CD4-positive, alpha-beta T cell treated with Interleukin-17A for 1 hour (primary cell): ENCODE measurements at places on chromosomes 16 and 17.
A peak's percentile ranks its signal among the peaks of the same experiment; 100 is the strongest.

DNA sequence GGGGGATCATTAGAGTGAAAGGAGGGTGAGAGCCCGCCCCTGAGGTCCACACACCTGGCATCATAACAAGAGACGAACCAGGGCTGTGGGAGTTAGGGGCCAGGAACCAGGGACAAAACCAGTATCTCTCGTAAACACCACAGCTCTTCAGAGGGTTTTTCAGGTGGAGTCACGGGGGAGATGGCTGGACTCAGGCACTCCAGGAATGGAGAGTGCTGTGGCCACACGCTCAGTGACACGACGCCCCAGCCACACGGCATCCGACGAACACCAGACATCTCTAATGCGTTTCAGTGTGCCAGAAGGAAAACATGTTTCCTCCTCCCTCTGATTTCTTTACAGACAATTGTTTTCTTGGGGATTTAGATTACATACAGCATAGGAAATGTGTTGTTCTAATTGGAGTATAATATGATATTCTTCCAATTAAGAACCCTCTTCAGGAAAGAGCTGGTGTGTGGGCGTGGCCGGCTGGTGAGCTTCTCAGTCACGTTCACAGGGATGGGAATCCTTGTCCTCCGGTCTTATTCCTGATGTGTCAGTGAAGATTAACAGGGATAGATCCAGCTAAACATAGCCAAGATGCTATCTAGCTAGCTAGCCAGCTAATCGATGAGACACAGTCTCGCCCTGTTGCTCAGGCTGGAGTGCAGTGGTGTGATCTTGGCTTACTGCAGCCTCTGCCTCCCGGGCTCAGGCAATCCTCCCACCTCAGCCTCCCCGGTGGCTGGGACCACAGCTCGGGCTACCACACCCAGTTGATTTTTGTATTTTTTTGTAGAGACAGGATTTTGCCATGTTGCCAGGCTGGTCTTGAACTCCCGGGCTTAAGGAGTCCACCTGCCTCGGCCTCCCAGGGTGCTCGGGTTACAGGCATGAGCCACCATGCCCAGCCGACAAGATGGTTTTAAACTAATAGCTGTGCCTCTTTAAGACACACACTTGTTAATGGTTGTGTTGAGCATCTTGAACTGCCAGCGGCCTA, 98.6 kb downstream of the BANP start:
- DNase-seq: no peak

DNA sequence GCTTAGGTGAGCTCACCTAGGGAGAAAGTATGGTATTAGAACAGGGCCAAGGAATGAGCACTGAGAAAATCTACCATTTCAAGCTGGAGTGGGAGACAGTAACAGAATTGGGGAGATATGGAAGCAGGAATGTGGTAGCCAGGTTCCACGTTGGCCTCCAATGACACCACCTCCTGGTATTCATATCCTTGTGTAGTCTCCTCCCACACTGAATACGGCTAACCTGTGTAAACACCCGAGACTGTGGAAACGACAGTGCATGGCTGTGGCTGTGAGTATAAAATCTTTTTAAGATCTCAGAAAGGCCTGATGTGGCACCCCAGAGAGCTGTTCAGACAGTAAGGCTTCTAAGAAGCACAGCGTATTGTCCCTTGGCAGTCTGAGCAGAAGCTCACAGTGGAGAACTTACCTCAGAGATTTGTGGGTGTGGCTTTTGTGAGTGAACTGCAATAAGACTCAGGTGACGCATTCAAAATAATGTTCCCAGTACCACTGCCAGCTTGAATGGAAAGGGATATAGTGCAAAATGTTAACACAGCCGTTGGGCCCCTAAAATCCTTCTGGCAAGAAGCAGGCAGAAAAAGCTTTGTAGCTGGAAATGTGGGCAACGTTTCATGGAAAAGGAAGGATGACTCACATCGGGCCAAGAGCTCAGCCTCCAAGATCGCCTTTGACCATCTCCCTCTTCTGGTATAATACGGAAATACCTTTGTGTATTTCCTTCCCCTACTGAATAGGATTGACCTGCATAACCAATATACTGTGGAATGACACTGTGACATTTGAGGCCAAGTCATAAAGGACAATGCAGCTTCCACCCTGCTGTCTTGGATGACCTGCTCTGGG, 14.4 kb downstream of the SDR42E1 start:
- no peak for DNase-seq

- DNase-seq: no peak
Measured at GRCh38 chr16:88820385-88821025, 8.8 kb upstream of the APRT start.

DNA sequence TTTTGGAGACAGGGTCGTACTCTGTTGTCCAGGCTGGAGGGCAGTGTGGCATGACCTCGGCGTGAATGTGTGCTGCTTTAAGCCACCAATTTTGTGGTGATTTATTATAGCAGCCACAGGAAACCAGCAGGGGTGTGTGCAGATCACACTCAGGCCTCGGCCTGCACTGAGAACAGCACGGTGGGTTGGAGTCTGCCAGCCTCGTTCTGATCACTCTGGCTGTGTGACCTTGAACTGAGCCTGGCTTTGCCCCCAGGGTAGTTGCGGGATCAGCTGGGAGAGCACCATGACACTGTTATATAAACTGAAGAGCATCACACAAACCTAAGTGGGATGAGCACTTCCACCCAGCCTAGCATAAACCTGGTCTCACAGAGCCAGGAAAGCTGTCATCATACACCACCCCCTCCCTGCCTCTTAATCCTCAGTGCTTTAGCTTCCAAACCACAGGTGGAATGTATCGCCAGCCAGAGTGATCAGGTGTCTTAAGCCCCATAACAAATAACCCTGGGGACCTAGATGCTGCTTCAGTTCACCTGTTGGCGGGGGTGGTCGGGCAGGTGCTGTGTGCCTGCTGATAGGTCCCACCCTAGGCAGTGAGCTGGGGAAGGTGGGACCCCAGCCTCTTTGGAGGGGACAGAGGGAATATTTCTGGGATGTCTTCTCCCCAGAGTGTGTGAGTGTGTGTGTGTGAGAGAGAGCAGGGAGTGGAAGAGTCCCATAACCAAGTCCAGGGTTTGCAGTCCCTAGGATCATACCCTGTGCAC, 28.6 kb upstream of the NDRG4 start:
- no peak for DNase-seq

DNA sequence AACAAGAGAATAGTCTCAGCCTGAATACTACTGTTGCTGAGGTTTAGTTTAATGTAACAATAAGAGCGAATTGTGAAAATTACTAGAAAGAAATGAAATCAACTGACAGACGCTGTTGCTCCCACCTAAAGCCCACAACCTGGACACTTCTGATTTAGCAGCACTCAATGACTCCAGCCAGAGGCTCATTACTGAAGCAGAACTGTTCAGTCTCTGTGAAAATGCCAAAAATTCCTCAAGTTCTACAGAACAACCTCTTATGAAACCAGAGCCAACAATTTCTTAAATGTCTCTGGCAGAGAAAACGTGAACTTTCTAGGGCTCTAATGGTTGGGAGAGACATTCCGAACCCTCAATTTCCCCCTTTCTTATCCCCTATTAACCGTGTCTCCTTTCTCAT, 9.9 kb downstream of the PSME3IP1 start:
- DNase-seq: no peak

GRCh38 chr17:78798695-78799559, 16.9 kb upstream of the CYTH1 start:
- DNase-seq: peak; percentile 69

DNA sequence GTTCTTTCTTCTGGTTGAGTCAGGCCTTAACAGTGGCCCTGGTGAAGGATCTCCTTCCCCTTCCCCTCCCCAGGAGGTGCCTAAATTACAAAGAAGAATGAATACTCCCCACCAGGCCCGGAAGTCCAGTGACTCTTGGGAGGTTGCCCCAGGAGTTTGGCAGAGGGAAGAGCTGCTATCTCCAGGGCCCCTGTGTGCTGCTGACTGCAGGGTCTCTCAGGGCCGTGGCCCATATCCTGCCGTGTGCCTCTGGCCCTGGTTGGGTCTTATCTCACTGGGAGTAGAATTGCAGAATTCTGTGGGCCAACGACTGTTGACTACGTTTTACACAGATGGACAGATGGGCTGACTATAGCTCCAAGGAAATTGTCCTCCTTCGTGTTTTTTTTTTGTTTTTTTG, 28.0 kb downstream of the AKAP1 start:
- DNase-seq: no peak

DNA sequence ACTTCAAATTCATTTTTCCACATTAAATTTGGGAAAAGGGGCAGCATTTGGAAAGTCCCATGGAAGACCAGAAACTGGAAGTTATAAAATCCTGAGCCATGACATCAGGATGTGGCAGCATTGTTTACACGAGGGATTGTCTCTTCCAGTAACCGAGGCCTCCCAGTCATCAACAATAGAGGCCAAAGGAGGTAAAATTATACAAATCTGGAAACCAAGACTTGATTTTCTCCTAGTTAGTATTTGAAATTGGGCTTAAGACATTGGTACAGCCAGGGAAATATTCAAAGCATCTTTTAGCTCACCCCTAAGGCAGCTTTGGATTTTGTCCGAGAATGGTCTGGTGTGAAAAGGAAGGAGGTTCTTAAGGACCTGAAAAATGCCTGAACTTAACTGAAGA, 251.6 kb upstream of the FOXF1 start:
- DNase-seq: no peak

DNA sequence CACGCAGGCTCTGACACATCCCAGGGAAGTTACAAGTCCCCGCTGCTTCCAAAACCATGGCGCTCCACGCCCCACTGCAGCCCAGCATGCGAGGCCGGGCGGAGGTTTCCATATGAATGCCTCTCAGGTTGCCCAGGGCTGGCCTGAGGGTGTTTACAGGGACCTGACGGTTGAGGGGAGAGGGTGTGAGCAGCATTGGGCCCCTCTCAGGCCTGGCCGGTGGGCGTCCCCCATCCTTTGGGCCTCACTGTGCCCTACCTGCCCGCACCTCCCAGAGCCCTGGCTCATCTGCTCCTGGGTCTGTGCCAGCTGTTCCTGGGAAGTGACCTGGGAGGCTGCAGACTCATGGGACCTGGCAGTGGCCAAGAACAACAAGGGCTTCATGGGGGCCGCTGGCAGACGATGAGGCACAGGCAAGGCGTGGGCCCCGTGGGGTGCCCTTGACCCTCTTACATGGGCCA, 173.5 kb downstream of the C16orf95 start:
- DNase-seq: no peak

- DNase-seq: peak; percentile 77
Measured at GRCh38 chr17:17001874-17002520, 30.1 kb upstream of the TNFRSF13B start.
